D341Med (cell line): ENCODE measurements at places on chromosomes 2 and 18.

GRCh38 chr2:237556773-237557632, 9.4 kb upstream of the PRLH start:
- no peak for DNase-seq

GRCh38 chr18:70397259-70397925, 108.5 kb downstream of the SOCS6 start:
- DNase-seq: no peak

DNA sequence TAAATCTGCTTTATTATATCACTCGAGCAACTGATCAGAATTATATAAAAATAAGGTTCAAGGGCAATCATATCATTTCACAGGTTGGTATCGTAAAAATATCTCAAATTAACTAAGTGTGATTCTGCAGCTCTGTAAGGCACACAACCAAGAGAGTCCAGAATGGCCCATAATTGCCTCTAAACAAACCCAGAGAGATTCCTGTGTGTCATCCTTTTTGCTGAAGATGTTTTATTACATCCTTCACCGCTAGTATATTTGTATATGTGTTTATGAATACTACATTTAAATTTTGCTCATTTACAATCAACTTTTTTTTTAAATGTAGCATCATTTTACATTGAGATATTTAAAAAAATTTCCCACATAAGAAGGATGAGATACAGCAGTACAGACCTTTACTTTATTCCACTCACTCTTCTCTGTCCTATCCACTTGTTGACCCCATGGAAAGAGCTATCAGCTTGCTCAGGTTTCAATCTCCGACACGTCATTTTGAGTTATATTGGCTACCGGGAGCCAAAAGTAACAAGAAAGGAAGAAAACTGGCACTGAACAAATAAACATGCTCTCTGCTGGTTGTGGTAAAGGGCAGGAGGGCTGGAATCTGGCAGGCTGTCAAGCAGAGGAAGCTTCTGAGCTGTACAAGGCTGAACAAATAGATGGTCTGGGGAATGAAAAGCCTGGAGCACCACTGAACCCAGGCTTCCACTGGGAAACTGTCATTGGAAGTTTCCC, 23.1 kb downstream of the PLA2R1 start:
- no peak for DNase-seq

GRCh38 chr2:219476652-219477151, 22.0 kb upstream of the GMPPA start:
- DNase-seq: no peak

- no peak for DNase-seq
Observed at GRCh38 chr2:231387904-231388724, 7.4 kb upstream of the B3GNT7 start.

DNA sequence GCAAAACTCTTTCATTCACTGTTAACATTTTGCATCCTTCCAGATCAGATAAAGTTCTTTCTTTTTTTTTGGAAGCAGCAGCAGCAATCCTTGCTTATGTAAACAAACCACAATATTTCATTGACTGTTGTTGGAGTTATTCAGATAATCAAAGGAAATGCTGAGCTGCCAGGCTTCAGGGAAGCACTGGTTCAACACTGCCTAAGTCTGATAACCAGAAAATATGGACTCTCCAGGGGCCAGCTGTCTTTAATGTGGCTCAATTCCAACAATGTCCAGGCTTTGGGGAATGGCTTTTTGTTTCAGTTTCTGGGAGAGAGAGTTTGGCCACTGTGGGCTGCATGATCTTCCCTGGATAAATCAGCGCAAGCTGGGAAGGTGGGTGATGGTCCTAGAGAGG, 354.3 kb downstream of the AKAIN1 start:
- DNase-seq: no peak

- DNase-seq: no peak
Observed at GRCh38 chr2:234164493-234165413, 114.3 kb downstream of the SPP2 start.

GRCh38 chr2:231573096-231573495, 19.6 kb upstream of the TEX44 start:
- no peak for DNase-seq

GRCh38 chr2:85458601-85459563, 40.4 kb downstream of the SH2D6 start:
- DNase-seq: no peak
